ENCODE measurements at places on chromosomes 4 and X.

GRCh38 chrX:74085642-74086236, 218.2 kb upstream of the ZCCHC13 start:
- no peak for DNase-seq

- DNase-seq, result no peak
These were observed 18.3 kb downstream of the ALPK1 start for GRCh38 chr4:112315446-112315845.

- no peak for DNase-seq
These were observed 227.8 kb downstream of the DCLK2 start for GRCh38 chr4:150305995-150306394.

GRCh38 chr4:77036206-77036605, 39.6 kb downstream of the CCNI start:
- no peak for DNase-seq

DNA sequence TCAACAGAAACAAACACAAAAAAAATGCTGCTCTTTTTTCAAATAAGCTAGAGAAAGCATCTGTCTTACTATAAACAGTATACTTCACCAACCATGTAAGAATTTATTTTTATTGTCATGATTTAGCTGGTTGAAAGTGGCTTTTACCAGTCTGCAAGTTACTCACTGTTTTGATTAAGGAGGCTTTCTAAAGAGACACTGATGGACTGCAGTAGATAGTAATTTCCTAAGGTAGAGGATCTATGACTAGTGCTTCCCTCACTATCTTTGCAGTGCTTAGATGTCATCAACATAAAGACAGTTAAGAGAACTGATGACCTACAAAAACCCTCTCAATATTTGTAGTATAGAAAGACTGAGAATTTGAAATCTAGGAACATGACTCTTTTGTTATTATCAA, 846.2 kb upstream of the AGA start:
- DNase-seq, result no peak

DNA sequence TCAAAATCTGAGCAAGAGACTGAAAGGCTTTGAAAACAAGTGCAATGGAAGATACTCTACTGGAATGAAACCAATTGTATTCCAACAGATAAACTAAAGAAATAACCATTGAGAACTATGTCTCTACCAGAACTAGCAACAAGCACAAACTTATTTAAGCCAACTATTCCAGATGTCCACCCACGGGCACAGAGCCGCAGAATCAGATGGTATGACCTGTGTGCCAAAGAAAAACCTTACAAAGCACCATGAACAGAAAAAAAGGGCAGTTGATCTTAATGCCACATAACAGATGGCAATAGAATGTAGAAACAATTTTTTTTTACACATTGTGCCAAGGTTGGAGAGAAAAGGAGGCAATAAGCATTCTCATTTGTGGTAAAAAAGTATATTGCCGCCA, 269.3 kb upstream of the ADGRL3 start:
- DNase-seq, result no peak

- no peak for DNase-seq
These were observed 90.4 kb downstream of the PHOX2B start for GRCh38 chr4:41658163-41658562.

DNA sequence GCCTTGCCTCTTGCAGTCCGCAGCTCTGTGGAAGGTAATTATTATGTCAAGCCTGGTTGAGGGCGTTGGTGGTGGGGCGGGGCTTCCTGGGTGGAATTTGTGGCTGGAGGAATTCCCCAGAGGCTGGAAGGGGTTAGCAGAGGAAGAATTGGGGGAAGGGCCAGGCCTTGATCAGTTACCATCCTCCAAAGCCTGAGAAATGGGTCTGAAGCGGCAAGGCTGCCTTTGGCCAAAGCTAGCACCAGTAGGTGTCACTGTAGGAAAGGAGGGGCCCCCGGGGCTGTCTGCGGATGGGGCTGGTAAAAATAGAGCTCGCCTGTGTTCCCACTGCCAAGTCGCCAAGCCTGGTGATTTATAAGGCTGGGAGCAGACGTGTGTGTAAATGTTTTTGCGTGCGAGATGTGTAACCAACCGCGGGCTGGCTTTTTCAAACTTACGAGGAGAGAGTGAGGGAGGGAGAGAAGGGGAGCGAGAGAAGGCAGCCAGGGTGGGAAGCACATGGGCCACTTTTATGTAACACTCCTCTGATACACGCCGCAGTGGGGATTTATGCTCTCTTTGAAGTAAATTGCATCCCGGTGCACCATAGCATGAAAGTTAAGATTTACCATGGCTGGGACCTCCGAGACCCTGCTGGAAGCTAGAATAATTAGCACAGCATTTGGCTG, 367.0 kb downstream of the BCOR start:
- peak; percentile 69 for DNase-seq

DNA sequence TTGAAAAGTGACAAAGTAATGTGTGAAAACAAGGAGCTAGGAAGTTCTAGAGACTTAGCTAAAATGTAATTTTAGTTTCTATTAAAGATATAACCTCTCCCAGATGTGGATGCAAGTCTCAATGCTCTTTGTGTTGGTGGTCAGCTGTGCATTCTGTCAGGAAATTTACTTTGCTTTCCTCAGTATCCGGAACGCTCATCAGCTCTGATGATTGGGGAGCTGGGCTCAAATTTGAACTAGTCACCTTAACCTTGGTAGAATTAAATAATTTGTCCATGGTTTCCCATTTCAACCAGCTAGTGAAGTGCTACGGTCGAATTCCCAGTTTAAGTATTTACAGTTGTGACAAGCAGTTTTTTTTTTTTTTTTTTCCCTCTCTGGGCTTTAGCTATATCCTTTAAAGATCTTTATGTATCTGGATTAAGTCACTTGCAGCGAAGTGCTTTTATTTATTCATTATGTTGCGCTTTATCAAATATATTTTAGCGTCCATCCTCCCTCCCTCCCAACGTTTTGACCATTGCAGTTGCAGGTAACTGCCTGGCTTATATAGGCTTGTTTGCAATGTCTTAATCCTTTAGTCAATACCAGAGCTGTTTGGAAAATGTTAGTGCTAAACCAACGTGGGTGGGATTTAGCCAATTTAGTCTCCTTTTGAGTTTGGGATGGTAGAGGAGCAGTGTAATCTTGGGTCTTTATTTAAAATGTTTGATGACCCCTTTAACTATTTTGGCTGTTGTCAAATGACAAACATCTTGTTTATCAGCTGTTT, 2.1 kb downstream of the OGT start:
- no peak for DNase-seq

- no peak for DNase-seq
These were observed 181.7 kb upstream of the DDX53 start for GRCh38 chrX:22818061-22818460.

- no peak for DNase-seq
These were observed 19.7 kb downstream of the ZFX start for GRCh38 chrX:24169211-24169610.

GRCh38 chr4:7425591-7426468, 8.9 kb downstream of the PSAPL1 start:
- peak; percentile 12 for DNase-seq

DNA sequence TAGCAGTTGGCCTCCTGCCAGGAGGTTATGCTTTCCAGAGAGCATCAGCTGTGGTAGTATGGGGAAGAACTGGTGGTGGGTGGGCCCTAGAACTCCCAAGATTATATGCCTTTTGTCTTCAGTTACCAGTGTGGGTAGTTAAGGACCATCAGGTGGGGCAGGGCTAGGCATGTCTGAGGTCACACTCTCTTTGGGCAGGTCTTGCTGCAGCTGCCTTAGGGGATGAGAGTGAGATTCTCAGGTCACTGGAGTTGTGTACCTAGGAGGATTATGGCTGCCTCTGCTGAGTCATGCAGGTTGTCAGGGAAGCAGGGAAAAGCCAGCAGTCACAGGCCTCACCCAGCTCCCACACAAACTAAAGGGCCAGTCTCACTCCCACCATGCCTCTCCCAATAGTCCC, 172.9 kb upstream of the GYPA start:
- no peak for DNase-seq

GRCh38 chr4:10448991-10449390, 8.2 kb downstream of the ZNF518B start:
- no peak for DNase-seq

GRCh38 chr4:88378691-88379559, at the start of gene HERC6:
TSS of gene HERC6 (plus strand) at chr4:88378852. CDS start at chr4:88378922, 70 bp downstream.
- peak; percentile 79 for DNase-seq

- no peak for DNase-seq
These were observed 9.3 kb upstream of the RFC1 start for GRCh38 chr4:39375478-39375877.

- no peak for DNase-seq
These were observed 69.9 kb downstream of the TEX13A start for GRCh38 chrX:105150557-105150956.

DNA sequence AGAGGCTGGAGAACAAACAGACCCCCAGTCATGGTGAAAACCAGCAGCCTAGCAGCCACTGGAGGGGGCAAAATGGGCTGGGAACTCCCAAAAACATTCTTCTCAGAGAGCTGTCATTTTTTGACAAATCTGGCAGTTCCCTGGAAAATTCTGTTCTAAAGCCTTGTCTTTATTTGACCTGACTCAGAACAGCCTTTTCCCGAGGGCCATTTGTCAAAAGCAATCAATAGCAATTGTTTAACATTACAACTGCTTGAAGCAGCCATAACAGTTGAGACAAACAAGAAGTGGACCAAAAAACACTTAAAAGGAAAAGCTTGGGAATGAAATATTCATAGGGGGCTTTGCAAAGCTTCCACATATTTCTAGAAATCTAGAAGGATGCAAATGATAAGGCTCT, 39.6 kb downstream of the SOWAHB start:
- DNase-seq, result no peak

GRCh38 chr4:94251094-94251493, 43.4 kb downstream of the SMARCAD1 start:
- DNase-seq, result no peak

- DNase-seq, result no peak
These were observed 120.5 kb upstream of the C1GALT1C1 start for GRCh38 chrX:120750381-120750780.

GRCh38 chr4:148166132-148166591, 276.1 kb downstream of the NR3C2 start:
- DNase-seq, result no peak

DNA sequence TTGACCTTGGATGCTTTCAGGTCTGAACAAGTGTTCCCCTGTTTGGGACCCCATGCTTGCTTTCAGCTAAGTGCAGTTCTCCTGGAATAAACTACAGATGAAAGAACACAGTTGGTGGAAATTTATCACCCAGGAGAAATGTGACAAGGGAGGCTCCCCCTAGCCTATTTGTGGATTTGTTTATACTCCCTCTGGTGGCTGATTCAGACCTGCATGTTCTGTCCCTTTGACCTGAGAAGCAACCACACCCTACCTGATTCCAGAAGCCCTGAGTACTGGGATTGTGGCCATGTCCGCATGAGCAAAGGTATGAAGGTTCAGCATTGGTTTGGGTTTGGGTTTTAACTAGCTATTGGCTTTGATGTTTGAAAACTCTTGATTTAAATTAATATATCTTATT, 440.9 kb downstream of the MID1IP1 start:
- no peak for DNase-seq

GRCh38 chr4:26334366-26334765, 13.6 kb downstream of the RBPJ start:
- DNase-seq, result no peak

DNA sequence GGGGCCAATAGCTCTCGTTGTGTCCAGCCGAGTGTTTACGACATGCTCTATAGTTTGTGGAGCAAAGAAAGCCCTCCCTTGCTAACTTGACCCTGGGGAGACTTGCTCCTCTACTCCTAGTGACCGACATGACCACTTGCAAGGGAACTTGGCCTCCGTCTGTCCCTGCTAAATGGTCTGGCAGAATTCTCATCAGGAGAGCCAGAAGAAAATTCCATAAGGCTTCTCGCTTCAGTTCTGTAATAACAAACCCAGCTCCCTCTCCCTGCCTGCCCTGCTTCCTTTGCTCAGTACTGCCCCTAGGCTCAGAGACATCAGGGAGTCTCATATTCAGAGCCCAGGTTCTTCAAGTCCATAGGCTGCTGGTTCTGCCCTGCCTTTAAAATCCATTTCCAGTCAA, 13.0 kb downstream of the DOCK11 start:
- DNase-seq, result no peak

DNA sequence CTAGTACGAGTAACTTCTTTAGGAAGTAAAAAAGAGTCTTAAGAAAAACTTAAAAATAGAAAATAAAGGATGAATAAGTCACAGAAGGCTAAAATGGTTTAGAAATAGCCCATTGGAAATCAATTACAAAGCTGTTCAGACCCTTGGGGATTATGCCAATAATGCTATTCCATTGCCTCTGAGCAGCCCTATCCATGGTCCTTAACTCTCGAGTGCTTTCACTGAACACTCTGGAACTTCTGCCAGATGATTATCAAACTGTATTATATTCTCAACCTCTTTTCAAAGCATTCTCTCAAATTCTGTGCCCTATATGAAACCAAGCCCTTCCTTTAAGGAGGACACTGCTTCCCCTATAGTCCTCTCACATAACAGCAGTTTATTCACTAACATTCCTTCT, 17.0 kb downstream of the SLC9B1 start:
- no peak for DNase-seq

DNA sequence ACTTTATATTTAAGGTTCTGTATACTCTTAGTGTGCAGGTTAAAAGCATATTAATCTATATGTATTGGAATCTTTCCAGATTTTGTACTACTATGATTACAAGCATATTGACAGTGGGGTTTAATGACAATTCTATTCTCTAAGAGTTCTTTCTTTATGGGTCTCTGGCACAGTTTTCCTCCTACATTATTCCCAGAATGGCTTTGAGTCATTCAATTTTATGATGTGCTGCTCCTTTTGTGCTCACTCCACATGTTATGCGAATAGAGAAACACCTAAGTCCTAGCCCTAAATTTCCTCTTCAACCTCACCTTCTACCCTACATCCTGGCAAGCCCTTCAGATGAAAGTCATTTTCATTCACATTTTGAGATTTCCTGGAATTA, 209.9 kb upstream of the DIAPH2 start:
- DNase-seq, result no peak

GRCh38 chrX:23805389-23805788, 22.4 kb downstream of the SAT1 start:
- DNase-seq, result no peak

GRCh38 chr4:23234018-23234417, 541.3 kb downstream of the GBA3 start:
- DNase-seq, result no peak

DNA sequence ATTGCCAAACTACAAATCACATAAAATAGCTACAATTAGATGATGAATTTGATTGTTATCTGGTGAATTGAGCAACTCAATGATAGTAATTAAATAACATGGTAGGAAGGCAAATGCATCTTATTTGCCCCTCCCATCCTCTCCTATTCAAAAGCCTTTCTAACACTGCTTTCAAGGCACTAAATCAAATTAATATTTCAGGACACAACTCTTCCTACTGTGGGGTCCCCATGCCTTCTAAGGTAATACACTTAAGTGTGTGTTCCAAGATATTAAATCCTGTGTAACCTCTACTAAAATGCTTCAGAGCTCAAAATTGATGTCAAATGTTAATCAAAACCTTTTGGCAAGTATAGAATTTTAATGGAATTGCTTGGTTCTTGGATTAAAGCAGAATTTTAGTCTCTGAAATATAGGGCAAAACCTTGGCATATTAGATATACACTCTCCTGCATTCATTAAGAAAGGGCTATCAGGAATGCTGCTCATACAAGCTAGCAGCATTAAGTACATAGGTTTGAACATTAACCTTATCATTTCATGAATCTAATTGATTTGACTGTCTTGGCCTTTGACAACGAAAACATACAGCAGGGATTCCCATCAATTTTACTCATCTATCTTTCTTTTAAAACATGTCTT, 371.8 kb upstream of the GALNTL6 start:
- DNase-seq, result no peak

All from activated T-cell treated with anti-CD3 and anti-CD28 coated beads, Interleukin-2, amount 50 U/mL, for 24 hours (primary cell).